ENCODE measurements at places on chromosomes 1 and 21.

- DNase-seq: no peak
Measured at GRCh38 chr1:234561319-234561718, 48.7 kb downstream of the IRF2BP2 start.

GRCh38 chr21:35476621-35477395, 427.7 kb upstream of the RUNX1 start:
- no peak for DNase-seq

DNA sequence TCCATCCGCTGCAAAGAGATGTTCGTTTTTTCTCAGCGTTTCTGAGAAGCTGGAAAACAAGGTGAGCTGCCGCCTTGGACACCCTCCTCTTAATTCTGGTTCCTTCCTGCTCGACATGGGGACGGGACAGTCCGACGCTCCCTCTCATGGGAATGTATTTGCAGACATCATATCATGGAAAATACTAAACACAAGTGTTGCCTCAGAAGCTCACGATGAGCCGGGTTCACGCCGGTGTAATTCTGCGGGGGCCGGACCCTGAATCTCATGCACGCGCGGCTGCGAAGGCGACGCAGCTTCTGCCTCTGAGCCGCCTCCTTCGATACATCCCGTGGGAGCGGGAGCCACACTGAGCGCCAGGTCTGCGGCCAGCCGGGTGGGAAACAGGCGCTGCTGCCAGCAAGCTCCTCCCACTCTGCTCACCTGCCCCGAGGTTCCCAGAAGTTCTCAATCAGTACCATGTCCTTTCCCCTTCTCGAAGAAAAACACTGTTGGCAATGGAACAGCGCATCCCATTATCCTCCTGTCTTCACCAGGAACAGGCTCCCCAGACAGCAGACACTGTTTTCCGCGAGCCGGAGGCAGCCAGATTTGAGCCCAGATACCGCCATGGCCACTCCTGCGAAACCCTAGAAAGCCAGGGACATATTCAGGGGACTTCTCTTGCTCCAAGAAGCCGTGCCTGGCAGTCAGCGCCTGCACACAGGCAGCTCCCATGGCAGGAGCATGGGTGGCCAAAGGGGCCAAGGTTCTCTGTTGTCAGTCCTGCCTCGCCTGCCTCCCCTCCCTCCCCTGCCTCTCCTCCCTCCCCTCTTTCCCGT, 98.0 kb downstream of the WDR4 start:
- no peak for DNase-seq

DNA sequence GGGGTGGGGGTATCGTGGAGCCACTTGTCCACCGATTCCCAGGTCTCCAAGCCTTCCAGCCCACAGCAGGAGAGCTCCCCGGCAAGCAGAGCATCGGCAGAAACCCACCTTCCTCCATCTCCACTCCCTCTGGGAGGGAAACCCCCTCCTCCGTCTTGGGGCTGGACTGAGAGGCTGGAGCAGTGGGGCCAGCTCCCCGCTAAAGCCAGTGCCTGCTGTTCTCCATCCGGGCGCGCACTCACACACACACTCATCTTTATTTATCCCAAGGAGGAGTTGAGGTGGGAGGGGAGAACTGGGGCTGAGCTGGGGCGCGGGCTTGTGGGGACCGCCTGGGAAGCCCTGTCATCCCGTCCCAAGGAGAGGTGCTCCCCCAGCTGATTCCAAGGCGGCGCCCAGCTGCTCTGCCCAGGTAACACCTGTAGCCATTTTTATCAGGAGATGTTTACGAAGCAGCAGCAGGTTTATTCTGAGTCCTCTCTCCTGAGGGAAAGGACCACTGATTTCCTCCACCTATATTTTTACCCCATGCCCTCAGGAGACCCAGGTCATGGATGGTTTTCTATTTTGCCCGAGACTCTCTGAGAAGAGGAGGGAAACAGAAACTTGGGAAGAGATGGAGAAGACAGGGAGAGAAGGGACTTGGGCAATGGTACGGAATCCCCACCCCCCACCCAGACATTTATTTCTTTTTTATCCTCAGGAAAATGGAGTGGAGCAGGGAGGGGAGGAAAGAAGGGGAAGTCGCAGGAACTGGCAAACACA, 2.1 kb downstream of the KCNN3 start:
- no peak for DNase-seq

DNA sequence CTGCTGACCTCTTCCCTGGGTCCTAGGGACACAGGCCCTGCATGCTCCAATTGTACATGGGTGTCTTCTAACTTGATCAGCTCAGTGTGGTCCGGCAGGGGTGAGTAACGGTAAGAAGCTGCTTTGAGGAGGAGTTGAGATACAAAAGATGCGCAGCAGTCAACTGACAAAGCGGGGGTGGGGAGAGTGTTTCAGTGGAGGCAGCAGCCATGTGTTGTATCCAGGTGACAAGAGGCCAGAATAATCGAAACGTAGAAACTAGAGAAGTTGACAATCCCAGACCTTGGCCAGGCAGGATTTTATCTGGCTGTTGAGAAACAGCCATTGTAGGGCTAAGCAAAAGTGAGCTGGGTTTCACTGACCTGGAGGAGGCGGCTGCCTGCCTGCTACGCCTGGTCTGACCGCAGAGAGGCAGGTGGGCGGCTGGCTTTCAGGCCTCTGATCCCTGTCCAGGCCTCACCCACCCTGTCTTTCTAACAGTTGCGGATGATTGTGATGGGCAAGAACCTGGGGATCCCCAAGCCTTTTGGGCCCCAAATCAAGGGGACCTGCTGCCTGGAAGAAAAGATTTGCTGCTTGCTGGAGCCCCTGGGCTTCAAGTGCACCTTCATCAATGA, 28.8 kb downstream of the PADI6 start:
- DNase-seq: no peak

- no peak for DNase-seq
Measured at GRCh38 chr1:7140251-7140650, 355.0 kb downstream of the CAMTA1 start.

DNA sequence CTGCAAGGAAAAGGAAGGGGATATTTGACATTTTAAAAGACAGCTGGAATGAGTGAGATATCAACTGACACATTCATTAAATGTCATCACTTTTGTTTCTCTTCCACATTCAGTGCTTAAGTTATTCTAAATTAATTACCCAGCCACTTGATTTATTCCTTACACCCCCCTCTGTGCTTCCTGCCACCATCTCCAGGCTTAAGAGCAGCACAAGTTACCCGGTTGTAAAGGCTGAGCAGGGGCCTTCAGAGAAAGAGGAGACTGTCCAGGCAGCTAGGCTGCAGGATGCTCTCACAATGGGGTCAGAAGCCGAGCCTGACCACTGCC, 71.4 kb downstream of the SYT6 start:
- DNase-seq: no peak

DNA sequence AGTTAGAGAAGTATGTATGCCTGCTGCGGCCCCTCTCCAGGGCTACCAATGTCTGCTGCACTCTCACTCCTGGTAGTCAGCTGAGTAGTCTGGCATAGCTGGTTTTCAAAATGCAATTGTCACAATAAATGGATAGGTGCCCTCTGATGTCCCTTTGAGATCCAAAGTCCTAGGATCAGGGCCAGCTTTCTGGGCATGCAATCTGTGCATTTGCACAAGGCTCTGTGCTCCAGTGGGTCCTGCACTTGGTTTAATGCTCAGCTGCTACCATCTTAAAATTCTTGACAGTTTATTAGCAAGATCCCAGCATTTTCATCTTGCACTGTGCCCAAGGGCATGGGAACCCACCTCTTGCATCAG, 233.8 kb downstream of the LTN1 start:
- no peak for DNase-seq

DNA sequence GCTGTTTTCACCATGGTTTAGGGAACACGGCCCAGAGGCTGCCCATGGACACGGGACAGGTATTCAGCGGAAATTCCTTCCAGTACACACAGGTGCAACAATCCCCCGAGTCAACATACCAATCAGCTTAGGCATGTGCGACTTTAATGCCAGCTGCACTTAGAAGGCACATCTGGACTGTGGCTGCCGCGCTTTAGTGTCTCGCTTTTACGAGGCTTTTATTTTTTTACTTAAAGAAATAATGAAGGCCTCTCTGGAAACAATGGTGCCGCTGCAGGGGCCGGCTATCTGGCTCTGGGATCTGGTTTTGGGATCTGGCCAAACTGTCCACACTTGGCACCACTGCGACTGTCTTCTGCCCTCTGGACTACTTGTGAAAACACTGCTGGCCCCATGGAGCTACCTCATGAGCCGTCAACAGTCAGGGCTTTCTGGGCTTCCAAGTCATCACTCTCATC, 55.5 kb downstream of the SLC66A1 start:
- DNase-seq: no peak

GRCh38 chr21:15567191-15567590, 162.6 kb upstream of the USP25 start:
- no peak for DNase-seq

DNA sequence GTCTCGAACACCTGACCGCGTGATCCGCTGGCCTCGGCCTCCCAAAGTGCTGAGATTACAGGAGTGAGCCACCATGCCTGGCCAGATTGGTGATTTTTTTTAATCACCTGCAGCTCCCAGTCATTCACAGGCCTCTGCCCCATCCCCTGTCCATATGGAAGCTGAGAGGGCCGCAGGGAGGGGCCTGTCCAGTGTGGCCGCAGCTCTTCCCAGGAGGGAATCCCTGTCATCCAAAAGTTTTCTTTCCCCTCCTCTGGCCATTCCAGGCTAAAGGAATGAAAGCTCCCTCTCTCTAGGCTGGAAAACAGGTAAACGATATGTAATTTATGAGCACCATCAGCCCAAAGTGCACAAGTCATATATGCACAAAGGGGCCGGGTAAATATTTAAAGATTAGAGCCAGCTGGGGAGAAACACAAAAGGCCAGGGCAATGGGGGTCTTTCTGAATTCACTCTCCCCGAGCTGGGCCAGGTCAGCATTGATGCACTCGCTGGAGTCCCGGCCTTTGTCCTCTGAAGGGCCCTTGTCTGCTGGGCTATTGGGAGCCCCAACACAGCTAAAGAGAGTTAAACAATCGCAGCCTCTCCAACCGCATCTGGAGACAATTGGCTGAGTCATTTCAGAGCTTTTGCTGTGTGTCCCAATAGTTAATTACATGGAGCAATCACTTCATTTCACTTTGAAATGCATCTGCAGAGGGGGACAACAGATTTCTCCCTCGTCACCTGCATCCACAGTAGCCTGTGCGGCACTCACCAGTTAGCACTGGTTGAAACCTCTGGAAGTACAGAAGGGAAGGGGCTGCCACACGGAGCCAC, 3.8 kb upstream of the HES3 start:
- no peak for DNase-seq

DNA sequence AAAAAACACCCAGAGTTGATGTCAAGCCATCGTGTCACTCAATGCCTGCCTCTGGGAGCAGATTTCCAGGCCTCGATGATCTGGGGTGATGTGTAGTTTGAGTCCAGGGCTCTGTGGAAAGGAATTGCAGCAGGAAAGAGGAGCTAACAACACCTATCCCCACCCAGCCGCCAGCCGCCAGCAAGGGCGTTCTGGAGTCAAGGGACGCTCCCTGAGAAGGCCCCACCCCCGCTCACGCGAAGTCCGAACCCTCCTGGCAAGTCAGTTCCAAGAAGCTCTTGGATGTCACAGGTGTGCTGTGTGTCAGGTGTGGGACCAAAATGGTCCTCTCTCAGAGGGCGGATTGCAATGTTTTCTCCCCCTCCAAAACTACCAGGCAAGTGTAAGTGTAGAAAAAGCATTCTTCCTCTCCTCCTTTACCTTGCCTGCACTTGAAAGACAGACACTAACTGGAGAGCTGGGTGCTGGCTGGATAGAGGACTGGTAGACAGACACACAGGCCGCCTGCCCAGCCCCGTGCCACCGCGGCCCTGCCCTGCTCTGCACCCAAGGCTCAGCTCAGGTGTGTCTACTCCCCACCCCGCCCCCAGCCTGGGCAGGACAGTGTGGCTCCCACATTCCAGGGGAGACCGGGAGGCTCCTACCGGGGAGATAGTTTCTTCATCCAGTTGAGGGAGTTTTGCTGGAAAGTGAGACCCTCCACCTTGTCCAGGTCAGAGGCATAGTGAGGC, 8.5 kb downstream of the AGT start:
- no peak for DNase-seq

DNA sequence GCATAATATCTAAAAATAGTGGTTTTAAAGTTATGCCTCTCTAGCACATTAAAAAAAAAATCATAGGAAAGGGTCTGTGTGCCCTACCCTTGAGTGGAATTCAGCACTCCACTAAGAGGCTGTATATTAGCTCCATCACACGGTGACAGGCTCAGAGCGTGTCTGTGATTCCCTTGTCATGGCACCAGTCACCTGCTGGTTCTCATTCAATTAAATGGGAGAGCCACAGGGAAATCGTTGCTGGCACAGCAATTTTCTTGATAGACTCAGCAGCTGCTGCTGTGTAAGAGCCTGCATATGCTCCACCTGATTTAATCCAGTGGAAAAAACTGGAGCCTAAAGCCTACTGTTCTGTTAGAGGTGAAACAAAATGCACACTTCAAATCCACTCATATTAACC, 9.5 kb downstream of the ATP6V1G3 start:
- no peak for DNase-seq

GRCh38 chr1:46205791-46206190, 2.7 kb downstream of the LURAP1 start:
- DNase-seq: no peak

DNA sequence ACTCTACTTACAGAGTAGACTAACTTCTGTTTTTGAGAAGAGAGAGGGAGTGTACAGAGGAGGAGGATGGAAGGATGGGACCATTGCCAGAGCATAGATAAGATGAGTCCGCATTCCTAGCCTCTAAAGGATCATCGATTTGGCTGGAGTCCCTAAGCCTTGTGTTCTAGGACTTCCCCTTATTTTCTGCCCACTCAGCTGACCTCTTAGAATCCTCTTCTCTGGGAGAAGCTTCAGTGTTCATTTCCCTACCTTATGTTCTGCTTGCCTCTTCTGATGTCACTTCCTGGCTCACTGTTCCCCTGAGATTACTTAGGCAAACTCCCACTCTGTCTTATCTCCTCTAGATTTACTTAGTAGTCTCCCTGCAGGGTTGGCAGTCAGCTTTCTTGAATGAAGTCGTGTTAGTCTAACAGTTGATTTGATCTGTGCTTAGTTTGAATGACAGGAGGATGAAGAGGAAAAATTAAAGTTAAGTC, 156.7 kb downstream of the SYT2 start:
- DNase-seq: no peak

- no peak for DNase-seq
Measured at GRCh38 chr1:54277451-54278341, 77.7 kb downstream of the MRPL37 start.

DNA sequence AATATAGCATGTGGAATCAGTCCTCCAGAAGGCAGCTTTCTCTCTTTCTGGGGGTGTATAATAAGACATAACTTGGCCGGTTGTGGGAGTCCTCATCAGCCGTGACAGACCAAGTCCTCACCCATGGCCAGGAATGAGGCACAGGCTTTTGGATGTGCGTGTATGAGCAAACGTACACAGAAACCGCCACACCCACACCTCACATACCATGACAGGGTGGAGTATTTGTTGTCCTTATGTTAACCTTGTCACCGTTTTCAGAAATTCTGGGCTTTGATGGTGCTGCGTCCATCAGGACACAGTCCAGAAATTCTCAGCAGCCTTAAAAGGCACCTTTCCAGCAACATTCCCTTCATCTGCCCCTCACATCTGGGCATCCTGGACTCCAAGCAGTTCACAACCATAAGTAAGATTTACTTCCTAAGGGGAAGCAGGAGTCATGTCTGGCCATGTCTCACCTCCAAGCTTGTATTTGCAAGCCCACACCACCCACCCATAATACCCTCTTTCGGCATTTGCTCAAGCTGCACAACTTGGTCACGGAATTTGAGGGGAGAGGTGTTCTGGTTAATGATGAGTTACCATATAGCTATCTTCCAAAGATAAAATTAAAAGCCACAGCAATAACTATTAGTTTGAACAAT, 12.4 kb downstream of the C1orf116 start:
- no peak for DNase-seq

Measured in stimulated activated effector memory CD8-positive, alpha-beta T cell treated with anti-CD3 and anti-CD28 coated beads, Interleukin-12 subunit alpha, Interleukin-12 subunit beta, amount 100 ng/mL, for 72 hours (primary cell).